Cerebellum (tissue), 4 donors: ENCODE measurements at places on chromosomes 2 and 18. TPM values are rescaled to one million over a fixed set of nuclear protein-coding genes. Genes with fewer than 3 reads are reported as not detected.

TYMS gene
- total RNA-seq = 16.2 TPM

IL37 gene
- not detected for total RNA-seq

CTLA4 gene
- not detected for total RNA-seq

GPAT2 gene
- total RNA-seq = 1.2 TPM

INHBB gene
- total RNA-seq = 6.1 TPM

GALNT13 gene
- total RNA-seq = 14.2 TPM

PLGLB2 gene
- total RNA-seq = 7.3 TPM

PDK1 gene
- total RNA-seq = 13.1 TPM

DNA sequence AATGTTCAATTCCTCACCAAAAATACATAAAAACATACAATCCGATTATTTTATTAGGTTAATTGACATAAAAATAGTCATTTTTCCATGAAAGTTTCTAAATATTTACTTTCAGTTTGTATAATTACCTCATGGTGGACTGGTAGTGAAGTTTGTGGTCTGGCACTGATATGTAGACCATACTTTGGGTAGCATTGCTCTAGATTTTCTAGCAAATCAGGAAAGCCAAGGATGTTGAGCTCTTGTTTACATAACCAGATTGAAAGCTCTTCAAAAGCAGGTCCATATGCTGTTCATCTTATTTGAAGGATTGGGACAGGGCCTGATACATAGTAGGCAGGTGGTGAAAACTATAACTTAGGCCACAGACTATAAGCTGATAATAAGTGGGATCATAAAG lies 61.8 kb downstream of the COMMD1 start:
- no peak for DNase-seq

GRCh38 chr2:96204836-96205624 lies 3.6 kb downstream of the STARD7 start:
- DNase-seq = no peak

GRCh38 chr2:101770726-101771125 lies 73.2 kb downstream of the MAP4K4 start:
- DNase-seq = peak; percentile 55

DNA sequence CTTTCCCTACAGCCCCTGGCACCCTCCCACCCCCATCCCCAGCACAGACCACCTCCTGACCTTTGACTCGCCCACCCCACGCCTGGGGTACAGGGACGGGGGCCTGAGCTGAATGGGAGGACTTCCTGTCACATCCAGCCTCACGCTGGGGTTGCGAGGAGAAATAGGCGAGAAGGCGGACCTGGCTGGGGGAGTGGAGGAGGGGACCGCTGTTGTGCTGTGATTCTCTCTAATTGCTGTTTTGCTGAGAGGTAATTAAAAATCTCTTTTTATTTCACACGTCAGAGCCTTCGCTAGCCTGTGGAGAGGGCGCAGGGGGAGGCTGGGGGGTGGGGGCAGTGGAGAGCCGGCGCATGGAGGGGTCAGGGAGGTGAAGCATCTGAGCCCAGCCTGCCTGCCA lies 9.7 kb upstream of the ECEL1 start:
- DNase-seq = no peak

GRCh38 chr2:105915005-105915558 lies 170.4 kb downstream of the NCK2 start:
- no peak for DNase-seq

DNA sequence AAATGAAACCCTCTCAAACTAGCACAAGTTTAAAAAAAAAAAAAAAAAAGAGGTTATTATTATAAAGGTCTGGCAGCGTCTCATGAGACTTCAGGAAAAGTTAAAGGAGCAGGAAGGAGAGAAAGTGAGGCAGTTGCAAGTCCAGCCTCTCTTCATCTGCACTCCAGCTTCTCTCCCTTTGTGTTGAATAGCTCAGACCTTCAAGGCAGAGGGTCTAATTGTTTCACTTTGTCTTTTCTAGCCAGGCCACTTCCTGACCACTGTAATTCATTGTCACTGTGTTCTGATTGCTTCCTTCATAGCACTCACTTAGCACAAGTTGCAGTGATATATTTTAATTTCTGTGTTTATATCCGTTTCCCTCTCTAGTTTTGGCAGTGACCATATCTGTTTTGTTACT lies 99.9 kb downstream of the SPATS2L start:
- DNase-seq = no peak

DNA sequence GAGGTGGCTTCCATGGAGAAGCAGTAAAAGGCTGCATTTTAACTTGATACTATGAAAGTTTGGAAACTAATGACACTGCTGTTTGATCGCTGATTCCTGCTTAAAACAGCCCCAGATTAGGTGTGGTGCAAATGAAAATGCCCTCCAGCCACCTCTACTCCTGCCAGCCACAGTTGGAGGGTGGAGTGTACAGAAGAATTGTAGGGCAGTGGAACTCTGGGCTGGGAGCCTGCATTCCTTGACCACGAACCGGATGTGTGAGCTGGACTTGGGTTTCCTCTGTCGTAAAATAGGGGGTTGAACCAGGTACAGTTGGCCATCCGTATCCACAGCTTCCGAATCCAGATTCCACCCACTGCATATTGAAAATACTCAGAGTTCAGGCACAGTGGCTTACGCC lies 84.6 kb upstream of the RFX8 start:
- DNase-seq = no peak

- DNase-seq = no peak
Observed at GRCh38 chr2:109342256-109342850, 213.3 kb downstream of the SH3RF3 start.

GRCh38 chr18:41390309-41390708 lies 564.7 kb upstream of the PIK3C3 start:
- DNase-seq = no peak

DNA sequence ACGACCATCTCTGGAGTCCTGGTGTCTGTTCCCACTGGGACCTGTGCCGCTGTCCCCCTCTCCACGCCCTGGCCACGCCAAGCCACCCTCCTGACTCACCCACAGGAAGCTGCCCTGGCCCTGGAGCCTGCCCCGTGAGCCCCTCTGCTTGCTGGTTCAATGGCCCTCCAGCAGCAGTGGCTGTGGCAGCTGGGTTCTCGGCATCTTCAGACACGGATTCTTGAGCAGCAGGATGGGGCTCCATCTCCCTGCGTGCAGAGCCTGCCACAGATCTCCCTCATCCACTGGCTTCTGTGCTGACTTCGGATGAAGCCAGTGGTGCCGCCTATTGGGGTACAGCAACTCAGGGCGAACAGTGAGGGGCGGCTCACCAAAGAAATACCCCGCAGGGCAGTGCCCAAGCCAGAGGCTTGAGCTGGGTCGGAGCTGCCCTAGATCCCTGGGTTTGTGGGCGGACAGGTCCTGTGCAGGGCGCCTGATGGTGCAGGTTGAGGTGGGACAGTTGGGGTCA lies 14.0 kb downstream of the CAPN10 start:
- no peak for DNase-seq
